ENCODE measurements at places on chromosomes 1 and 21.
A peak's percentile ranks its signal among the peaks of the same experiment; 100 is the strongest.

DNA sequence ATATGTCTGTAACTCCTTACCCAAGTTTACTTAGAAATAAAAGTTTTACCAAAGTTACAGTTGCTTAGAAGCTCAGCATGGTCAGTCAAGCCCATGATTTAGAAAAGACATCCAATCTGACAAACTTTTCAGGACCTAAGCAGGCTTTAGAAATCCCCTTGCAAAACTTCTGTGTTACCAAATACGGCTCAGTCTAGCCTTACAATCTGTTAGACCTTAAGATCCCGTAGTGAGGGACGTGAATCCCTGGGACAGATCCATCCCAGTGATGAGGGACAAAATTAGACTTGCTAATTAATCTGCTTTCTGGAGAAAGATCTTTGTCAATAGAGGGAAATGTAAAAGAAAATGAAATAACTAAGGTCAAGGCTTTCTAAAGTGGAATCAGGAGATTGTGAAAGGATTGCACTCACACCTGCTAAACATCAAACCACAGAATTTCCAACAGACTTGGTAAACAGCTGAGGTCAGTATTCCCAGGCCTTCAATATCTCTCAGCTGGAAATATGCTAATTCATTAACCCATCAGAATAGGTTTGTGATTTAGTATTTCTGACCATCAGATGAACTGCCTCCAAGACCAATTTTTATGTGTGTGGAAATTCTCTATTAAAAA, 375.3 kb downstream of the DUSP10 start:
- DNase-seq, result peak; percentile 64

- DNase-seq, result no peak
These were observed 5.7 kb downstream of the VAMP4 start for GRCh38 chr1:171736196-171736595.

GRCh38 chr21:14271053-14271452, 55.1 kb downstream of the RBM11 start:
- peak; percentile 65 for DNase-seq

DNA sequence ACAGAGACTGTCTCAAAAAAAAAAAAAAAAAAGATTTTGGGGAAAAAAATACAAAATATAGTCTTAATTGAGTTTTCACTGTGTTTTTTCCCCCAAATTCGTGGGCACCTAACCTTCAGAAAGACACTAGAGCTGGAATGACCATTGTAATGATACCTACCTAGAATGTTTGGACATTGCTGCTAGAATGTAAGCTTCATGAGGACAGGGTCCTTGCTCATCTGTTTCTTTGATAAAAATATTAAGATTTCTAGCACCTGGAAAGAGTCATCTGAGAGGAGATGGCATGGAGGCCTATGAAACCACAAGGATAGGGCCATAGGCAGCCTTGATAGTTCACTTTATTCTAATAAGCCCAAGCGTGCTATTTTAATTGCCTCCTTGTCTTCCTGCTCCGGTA, 6.5 kb downstream of the LRRC8D start:
- no peak for DNase-seq

- no peak for DNase-seq
These were observed 4.9 kb downstream of the ACTRT2 start for GRCh38 chr1:3026124-3026523.

GRCh38 chr1:92085727-92086126, 5.6 kb downstream of the BTBD8 start:
- DNase-seq, result peak; percentile 28

GRCh38 chr21:45120975-45121374, 46.6 kb downstream of the ADARB1 start:
- no peak for DNase-seq

DNA sequence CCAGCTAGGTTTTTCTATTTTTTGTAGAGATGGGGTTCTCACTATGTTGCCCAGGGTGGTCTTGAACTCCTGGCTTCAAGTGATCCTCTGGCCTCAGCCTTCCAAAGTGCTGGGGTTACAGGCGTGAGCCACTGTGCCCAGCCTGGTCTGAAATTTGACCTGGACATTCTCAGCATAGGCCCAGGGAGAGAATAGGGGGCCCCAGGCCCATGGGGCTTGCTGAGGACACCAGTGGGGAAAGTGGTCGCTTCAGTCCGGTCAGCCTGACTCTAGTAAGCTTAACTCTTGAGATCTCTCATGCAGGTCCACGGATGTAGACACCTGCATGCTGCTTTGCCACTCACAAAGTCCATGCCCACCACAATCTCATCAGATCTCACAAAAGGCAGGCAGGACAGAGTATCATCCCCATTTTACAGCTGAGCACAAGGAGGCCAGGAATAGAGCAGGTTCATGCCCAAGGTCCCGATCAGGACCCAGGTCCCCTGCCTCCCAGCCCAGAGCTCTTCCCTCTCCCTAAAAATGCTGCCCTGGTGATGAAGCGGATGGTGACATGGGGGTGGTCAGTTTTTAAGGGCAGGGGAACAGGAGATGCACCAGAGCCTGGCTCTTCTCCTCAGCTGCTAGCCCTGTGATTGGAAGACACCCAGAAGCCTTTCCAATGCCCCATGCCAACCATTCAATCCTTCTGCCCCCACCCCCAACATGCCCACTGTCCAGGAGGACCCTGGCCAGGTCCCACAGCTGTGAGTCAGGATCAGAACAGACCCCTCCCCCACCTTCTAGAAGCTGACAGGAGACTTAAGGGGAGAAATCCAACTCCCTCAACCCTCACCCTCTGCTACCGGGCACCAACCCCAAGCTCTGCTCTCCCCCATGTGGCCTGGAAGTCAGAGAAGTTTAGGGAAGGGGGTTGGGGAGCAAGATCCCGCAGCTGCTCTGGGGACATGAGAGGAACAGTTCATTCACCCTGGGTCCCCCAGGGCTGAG, 1.8 kb downstream of the FHL3 start:
- peak; percentile 36 for DNase-seq

DNA sequence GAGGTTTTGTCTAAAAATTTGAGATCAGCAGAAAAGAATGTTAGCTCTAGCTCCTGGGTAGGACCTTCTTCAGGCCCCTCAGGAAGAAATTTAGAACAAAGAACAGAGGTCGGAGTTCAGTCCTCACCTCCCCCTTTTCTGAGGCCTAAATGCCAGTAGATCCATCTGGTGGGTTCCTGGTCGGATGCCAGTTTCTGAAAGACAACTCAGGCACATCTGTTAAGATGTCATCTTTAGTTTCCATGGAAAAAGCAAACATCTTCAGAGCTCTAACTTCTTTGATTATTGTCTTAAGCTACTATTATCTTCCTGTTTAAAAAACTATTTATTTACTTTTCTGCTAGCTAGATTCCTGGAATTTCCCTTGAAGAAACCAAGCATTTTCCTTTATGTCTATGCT, 37.1 kb upstream of the USP25 start:
- DNase-seq, result no peak

GRCh38 chr1:65319141-65319540, 9.8 kb downstream of the DNAJC6 start:
- DNase-seq, result no peak

DNA sequence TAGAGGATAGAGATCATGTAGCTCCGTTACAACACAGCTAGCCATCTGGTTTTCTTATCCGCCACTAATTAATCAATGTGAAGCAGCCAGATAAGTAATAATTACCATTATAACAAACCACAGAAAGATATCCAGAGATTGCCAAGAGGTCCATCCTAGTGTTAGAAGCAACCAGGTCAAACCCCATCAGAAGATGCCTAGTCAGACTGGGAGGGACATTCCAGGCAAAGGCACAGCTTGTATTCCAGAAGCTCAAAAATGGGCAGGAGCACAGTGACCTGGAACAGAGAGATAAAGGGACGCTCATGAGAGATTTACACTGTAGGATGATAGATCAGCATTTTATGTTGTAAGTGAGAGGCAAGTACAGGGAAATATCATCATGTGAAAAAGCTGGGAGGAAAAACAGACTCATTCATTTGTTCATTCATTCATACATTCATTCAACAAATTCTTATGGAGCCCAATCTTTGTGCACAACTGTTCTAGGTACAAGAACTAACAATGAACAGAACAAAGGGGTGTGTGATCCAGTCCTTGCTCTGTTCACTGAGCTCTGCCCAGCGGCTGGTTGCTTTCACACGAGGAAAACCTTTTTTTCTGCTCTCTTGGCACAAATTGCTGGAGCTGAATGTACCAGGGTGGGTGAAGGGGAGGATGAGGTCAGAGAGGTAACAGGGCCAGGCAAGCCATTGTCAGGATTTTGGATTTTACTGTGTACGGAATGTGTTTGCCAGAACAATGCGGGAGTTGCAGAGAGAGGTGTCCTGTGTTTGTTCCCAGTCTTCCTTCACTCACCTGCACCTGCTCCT, 240.8 kb upstream of the FGGY start:
- no peak for DNase-seq

- peak; percentile 67 for DNase-seq
These were observed 202.9 kb downstream of the FMN2 start for GRCh38 chr1:240294566-240294965.

DNA sequence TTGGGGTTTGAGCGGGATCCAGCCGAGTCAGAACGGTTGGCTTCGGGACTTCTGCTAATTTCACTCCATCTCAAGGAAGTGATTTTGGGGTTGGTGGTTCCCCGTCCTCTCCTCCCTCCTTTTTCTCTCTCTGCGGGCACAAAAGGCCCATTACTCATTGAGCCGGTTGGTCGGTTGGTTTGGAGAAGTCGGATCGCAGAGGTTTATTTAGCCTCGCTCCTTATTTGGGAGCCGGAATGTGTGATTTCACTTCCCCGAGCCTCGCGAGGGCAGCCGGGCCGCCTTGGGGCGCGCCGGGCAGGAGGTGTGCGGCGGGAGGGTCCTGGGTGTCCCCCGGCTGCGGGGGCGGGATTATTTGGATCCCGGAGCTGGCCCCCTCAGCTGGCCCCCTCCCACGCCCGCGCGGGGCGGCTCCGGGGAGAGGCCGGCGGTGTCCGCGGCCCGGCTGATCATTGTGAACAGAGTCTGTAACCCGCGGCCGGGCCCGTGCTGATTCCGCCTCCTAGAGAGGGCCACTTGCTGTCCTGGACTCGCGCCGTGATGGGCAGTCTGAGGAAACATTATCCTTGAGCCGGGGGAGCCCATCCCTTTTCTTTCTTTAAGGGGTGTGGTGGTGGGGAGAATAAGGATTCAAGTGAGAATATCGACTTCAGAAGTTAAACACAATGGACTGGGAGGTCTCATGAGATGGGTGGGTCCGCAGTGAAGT, 1.2 kb downstream of the MAPKAPK2 start:
- DNase-seq, result peak; percentile 89

- DNase-seq, result peak; percentile 72
These were observed at the start of gene SLC44A3 for GRCh38 chr1:94819945-94820746. TSS of gene SLC44A3 (plus strand) at chr1:94820357. CDS start at chr1:94820452, 95 bp downstream.

GRCh38 chr1:183543619-183544204, 46.5 kb downstream of the NCF2 start:
- DNase-seq, result peak; percentile 68

GRCh38 chr1:77652268-77652667, 30.2 kb downstream of the ZZZ3 start:
- DNase-seq, result no peak

DNA sequence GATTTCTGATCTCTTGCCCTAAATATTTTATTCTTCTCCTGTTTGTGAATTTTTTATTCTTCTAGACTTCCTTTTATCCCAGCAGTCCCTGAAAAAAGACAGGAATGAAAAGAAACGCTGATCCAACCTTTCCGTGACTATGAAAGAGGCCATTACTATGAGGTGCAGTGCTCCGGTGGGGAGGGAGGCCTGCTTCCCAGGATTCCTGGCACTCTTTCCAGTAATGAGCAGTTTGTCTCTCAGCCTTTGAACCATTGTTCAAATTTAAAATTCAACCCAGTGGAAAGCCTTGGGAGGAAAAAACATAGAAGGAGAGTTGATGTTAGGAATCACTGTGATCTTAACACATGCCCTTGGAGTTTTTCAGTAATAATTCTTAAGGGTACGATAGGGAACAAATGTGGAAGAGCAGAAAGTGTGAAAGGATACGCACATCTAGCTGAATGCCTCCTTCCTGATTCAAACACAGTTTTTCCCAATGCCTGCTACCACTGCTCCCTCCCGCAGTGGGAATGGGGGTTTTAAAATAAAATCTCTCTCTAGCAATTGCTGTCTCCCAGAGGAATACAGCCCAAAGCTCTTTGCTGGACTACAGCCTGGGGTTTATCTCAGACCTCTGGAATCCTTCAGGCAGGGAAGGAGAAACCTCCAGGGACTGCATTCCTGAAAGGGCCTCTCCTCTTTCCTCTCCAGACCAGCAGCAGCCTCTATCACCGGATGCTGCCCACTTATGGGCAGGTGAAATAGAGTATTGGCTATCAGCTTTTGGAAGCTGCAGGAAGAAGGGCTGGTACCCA, 6.1 kb downstream of the IER5 start:
- DNase-seq, result peak; percentile 95

- no peak for DNase-seq
These were observed 99.0 kb downstream of the KCNK2 start for GRCh38 chr1:215181518-215181917.

DNA sequence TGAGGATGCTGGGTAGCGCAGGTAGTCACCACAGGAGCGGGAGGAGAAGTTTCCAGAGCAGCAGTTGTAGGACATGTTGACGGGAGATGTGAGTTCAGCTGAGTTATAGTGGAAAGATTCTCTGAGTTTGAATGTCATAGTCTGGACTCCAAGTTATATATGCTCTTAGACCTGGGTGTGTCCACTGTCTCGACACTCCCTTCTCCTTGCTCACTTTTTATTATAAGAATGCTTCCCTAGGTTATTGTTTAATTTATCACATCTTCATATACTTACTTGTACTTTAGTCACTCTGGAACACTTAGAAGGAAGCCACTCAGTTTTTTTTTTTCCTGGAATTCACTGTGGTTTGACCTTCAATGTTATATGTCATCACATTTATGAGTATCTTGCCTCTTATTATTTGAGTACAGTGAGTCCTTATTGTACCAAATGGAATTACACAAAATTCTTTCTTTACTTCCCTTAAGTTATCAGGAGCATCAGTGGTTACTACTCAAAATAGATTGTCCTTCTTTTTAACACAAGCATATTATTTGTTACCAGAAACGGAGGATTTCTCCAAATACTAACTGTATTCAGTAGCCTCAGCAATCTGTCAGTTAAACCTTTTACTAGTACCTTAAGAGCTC, at the start of gene KRTAP13-2:
KRTAP13-2 (minus strand) TSS at position 133 of the 632 bp plus-strand sequence; CDS start at position 75, 58 bp downstream.
- no peak for DNase-seq

- DNase-seq, result no peak
These were observed 12.1 kb downstream of the NTMT2 start for GRCh38 chr1:170157820-170158219.

DNA sequence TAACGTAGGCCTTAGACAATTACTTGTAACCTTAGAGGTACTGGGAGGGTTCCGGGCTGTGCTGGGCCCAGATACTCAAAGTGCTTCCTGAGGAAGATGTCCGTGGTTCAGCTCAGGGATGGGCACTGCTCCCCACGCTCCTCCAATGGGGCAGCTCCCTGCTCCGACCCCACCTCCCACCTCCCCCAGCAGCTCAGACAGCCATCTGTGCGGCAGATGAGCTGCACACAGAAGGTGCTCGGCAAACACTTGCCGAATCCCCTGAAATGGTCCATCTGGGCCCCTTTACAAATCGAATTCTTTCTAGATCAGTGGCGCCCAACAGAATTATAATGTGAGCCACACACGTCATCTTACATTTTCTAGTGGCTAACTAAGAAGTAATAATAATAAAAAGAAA, 242.4 kb upstream of the RAB4A start:
- no peak for DNase-seq
